ENCODE measurements at places on chromosomes 2 and 18.

DNA sequence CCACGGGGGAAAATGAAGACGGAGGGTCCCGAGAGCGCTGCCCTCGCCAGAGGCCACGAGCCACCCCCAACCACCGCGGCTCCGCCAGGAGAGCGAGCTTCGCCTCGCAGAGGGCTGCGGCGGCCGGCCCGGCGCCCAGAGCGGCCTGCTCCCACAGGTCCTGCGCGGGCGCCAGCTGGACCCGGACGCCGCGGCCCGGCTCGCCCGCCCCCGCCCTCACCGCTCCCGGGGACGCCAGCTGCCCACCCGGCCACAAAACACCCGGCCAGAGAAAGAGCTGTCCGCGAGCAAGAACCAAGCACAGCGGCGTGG, 709 bp downstream of the PTPN2 start:
- DNase-seq: no peak

- DNase-seq: no peak
Observed at GRCh38 chr2:183219888-183220287, 95.6 kb downstream of the NUP35 start.

DNA sequence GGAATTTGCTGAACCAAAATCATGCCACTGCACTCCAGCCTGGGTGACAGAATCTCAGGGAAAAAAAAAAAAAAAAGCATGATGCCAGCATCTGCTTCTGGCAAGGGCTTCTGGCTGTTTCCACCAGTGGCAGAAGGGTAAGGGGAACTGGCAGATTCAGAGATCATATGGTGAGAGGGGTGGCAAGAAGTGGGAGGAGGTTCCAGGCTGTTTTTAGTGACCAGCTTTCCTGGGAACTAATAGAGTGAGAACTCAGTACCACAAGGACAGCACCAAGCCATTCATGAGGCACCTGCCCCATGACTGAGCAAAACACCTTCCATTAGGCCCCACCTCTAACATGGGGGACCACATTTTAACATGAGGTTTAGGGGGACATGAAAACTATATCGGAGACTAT, 18.4 kb upstream of the CLASP1 start:
- no peak for DNase-seq

DNA sequence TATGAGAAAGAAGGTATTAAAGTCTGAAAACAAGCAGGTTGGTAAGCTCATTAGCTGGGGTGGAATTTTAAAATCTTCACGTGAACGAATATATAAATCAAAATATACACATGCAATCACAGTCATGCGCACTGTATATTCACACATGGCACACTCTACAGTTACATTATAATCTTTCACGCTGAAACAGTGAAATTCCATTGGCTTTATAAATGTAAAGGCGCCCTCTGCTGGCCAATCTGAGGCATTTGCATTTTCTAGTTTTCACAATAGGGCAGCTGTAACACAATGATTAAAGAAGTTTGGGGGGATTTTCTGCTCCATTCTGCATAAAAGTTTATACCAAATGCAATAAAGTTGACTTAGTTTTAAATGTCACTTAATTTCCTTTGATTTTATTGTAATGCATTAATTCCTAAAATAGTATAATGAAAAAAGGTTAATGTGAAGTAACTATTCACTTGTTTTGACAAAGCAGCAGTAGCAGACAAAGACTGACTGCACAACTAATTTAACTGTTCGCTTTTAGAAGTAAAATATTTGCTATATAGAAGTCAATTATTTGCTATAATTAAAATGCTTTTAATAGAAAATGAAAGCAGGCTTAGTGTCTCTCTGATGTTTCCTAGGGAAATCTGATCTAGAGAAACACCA, 17.2 kb downstream of the IFIH1 start:
- DNase-seq: peak; percentile 60

All from SW 1271 (cell line).